ENCODE measurements at places on chromosomes 16 and 17.
A peak's percentile ranks its signal among the peaks of the same experiment; 100 is the strongest.

DNA sequence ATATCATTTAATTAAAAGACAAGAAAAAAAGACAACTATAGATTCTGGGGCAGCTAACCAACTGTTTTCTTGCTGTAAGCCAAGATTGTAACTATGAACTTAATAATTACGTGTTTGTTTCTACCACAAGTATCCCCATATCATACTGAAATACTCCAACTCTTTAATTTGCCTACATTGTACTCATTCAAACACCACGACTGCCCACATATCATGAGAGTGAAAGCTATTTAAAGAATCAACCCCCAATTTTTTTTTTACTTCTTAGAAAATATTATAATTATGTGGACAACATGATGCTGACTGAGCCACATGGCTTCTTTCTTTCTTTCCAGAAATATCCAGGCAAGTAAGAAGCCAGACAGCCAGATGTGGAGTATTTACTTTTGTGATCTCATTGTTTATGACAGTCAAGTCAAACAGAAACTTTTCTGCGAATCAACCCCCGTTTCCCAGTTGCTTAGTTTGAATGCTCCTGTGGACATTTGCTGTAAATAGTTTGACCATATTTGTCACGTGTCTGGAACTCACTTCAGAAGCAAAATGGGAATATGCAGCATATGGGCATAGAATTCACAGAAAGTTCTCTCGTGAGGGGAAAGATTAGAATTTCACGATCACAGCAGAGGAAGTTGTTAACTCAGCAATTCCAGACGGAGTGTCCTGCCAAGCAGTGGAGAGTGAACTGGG, 126.8 kb upstream of the PSMD7 start:
- no peak for DNase-seq

- DNase-seq: no peak
Measured at GRCh38 chr17:7864995-7865650, 7.3 kb downstream of the CYB5D1 start.

GRCh38 chr17:48439875-48440505, 10.0 kb upstream of the SKAP1 start:
- DNase-seq: no peak

- no peak for DNase-seq
Measured at GRCh38 chr16:9816644-9817043, 365.6 kb downstream of the GRIN2A start.

DNA sequence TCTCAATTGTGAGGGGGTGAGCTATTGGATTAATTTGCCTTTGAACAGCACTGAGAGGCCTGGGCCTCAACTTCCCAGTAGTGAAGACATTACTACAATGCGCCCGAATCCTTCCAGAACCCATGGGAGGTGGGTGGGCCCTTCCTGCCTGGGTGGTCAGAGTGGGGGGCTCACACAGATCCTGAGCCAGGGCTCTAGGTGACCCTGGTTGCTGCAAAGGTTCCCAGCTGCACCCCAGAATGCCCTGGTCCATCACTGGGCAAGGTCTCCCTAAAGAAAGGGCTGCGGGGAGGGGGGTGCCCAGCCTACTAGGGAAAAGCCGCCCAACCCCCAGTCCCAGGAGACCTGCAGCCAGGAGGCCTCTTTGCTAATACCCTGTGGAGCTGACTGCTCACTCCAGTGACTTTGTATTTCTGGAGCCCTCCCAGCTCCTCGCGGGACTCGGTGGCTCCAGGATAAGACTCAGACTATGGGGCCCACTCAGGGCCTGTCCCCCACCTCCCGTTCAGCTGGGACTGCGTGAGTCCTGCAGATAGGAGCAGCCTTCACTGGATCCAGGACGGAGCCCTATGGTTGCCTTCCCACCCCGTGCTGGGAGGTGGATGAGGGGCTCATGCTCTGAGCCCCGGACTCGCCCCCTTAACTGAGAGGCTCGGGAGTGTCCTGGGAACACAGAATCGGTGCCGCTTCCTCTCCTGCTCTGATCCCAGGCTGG, 40.2 kb downstream of the SLC7A5 start:
- DNase-seq: no peak

DNA sequence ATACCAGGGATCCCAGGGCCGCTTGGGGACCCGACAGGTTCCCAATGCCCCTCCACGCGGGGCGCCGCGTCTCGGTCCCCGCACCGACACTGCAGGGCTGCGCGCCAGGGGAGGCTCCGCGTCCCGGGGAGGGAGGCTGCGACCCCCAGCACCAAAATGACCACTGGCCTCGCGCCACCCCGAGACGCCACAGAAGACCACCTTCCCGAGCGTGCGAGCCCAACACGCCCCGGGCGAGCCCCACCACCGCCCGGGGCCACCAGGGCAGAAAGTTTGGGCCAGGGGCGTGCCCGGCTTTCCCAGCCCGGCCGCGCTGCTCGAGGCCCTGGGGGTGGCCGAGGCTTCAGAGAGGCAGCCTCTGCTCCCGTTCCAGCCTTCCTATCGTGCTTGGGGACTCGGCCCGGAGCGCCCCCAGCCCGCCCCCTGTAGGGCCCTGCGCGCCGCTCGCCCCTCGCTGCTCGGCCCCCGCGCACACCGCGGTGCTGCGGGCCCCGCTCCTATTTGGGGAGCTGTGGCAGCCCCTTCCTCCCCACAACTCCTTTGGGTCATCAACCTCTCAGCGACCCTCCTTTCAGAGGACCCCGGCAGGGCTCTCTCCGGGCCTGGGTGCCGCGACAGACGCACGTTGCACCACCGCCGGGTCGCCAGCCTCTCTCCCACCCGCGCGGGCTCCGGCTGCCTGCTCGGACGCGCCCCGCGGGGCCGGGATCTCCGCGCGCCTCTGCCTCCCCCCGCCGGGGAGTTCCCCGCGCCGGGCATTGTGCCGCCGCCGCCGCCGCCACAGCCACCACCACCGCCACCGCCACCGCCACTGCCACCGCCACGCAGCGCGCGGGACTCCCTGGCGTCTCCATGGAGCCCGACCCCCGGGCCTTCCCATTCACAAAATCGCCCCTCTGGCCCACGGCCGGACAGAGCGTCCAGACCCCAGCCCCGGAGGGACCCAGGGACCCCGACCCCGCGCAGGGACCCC, 892 bp downstream of the RBFOX3 start:
- DNase-seq: no peak

- DNase-seq: no peak
Measured at GRCh38 chr16:23966597-23967394, 131.0 kb downstream of the PRKCB start.

DNA sequence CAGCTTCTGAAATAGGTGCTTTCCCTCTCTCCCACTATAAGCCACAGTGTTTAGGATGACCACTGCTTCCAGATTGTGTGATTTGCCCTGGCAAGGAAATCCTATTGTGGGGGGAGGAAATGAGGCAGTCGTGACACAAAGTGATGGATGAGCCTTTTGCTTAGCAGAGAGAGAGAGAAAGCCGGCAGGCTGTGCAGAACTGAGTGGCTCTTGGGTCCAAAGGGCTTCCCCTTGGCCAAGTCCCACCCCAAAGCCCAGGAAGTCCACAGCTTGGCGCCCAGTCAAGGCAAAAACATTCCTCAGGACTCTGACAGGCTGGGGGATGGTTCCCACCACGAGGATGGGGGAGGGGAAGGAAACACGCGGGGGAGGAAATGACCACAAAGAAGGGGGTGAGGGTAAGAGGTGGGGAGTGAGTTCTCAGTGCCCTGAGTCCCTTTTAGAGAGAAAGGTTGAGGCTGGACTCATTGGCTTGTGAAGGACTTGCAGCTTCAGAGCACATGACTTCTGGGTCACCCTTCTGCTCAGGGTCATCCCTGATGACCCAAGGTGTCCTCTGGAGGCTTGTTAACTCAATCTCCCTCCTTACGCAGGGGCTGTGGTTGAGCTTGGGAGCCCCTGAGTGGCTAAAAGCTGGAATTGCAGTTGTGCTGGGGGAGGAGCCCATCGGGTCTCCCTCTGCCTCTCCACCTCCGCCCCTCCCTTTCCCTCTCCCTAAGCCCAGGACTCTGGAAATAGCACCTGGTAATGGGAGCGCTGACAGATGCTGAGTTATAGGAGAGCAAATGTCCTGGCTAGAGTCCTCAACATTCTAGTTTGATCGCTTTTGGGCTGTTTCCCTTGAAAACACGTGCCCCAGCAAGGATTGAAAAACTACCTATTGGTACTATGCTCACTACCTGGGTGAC, 10.3 kb upstream of the MSL1 start:
- peak; percentile 85 for DNase-seq

DNA sequence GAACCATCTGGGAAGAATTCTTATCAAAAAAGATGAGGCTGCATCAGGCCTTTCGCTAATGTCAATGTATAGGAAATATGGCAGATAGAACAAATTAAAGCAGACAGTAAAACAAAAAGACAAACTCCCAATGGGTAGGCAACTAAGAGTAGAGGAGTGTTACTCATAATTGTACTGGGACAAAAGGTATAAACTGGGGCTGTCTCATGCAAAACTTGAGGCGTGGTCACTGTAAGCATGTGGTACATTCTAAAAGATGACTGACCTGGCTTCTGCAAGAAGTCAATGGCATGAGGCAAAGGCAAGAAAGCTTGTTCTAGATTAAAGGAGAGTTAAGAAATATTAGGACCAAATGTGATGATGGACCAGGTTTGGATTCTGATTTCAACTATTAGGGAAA, 26.7 kb downstream of the SMIM36 start:
- no peak for DNase-seq

DNA sequence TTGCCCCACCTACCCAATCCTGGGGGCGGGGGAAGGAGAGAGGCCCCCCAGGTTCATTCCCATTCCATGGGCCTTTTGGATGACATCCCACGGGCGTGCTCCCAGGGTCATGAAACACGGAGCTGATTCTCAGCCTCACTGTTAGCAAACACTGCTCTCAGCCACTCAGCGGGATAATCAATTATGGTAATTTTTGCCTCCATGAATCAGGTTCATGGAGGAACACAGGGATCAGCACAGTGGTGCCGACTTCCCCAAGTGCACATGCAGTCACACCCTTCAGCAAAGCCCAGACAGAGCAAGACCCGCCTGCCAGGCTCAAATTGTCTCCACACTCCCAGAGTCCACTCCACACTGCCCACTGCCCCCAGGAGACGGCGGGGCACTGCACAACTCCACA, 164.6 kb downstream of the ENGASE start:
- no peak for DNase-seq

GRCh38 chr16:549544-550263, 10.5 kb upstream of the PRR35 start:
- DNase-seq: no peak

GRCh38 chr17:5680766-5681165, 96.5 kb upstream of the NLRP1 start:
- DNase-seq: no peak

DNA sequence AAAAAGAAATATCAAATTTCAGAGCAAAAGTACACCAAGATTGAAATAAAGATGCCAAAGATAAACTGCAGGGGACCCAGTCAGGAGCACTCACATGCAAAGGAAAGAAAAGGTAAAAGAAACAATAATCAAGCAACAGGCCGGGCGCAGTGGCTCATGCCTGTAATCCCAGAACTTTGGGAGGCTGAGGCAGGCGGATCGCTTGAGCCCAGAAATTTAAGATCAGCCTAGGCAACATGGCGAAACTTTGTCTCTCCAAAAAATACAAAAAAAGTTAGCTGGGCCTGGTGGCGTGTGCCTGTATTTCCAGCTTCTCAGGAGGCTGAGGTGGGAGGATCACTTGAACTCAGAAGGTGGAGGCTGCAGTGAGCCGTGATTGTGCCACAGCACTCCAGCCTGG, 107.6 kb upstream of the SMURF2 start:
- no peak for DNase-seq

DNA sequence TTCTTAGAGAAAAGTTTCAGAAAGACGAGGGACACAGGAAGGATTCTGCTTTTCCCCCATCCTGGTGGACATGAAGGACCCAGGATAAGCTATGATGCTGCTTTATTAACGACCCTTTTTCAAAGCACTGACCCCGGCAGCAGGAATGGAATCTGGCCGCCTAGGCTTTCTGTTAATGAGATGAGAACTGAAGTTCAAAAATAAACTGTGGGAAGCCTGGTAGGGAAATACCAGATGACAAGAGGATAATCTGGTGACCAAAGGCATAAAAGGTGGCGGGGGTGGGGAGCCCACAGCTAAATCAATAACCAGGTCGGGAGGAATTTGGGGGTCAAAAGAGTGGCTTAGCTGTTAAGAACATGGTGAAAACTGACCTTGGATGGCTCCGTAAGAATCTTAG, 171.0 kb downstream of the XYLT1 start:
- no peak for DNase-seq

- no peak for DNase-seq
Measured at GRCh38 chr16:86300746-86301481, 209.4 kb upstream of the FOXF1 start.

DNA sequence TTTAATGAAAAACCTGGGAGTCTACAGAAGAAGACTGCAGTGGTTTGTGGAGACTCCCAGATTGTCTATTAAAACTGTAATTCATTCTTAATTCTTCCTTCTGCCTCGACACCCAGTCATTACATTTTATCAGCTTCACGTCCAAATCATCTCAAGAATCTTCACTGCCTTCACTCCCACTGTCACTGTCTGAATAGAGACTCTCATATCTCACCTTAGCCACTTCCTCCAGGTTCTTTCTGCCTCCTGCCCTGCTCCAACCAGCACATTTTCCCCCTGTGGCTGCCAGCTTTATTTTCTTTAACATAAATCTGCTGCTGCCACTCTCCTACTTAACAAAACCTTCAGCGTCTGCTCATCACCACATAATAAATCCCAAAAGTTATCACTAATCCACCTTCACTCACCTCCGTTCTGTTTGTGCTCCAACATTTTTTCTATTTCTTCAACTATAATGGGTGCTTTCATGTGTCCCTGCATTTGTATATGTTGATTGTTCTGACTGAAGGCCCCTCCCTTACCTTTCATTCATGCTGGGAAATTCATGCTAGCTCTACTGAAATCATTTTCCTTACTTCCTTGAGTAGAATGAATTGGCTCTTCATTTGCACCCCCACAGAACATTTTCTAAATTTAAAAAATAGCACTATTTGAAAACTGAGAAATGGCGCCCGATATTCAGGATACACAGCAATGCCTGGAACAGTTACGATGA, 38.9 kb downstream of the KCNJ2 start:
- DNase-seq: no peak

DNA sequence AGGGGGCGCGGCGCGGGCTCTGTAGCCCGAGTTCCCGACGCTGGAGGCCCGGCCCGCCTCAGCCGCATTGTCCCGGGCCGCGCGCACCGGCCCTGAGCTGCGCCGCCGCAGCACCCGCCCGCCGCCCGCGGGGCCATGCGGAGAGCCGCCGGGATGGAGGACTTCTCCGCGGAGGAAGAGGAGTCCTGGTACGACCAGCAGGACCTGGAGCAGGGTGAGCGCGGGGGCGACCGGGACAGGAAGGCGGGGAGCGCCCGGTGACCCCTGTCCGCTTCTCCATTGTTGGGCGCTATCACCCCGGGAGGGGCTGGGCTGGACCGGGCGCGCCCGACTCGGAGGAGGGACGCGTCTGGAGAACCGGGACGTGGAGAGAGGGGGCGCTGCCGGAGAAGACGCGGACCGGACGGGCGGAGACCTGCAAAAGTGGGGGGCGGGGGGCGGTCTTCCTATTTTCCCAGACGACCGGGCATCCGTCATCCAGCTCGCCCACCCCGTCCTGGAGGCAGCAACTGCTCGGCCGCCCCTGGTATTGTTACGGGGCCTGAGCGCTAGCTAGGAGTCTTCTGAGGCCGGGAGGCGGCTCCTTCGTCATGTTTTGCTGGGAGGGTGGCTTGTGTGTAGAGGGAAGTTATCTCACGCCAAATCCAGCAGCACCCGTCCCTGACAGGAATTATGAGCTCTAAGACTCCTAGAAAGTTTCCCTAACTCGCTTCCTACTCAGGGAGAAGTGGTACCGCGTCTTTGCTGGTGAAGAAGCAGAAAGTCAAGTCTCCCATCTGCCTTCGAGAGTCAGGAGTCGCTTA, 678 bp downstream of the CDR2L start:
- DNase-seq: no peak
